Globus pallidus (tissue), 1 donor: ENCODE measurements at places on chromosomes 6 and 20.

GRCh38 chr6:170117111-170117972 is 173.5 kb downstream of the DLL1 start:
- no peak for DNase-seq

GRCh38 chr6:161649841-161650240 is 376.0 kb upstream of the AGPAT4 start:
- no peak for DNase-seq

- no peak for DNase-seq
Measured at GRCh38 chr6:130997061-130997753, 65.8 kb downstream of the EPB41L2 start.

GRCh38 chr6:164996838-164997237 is 312.6 kb downstream of the C6orf118 start:
- no peak for DNase-seq

DNA sequence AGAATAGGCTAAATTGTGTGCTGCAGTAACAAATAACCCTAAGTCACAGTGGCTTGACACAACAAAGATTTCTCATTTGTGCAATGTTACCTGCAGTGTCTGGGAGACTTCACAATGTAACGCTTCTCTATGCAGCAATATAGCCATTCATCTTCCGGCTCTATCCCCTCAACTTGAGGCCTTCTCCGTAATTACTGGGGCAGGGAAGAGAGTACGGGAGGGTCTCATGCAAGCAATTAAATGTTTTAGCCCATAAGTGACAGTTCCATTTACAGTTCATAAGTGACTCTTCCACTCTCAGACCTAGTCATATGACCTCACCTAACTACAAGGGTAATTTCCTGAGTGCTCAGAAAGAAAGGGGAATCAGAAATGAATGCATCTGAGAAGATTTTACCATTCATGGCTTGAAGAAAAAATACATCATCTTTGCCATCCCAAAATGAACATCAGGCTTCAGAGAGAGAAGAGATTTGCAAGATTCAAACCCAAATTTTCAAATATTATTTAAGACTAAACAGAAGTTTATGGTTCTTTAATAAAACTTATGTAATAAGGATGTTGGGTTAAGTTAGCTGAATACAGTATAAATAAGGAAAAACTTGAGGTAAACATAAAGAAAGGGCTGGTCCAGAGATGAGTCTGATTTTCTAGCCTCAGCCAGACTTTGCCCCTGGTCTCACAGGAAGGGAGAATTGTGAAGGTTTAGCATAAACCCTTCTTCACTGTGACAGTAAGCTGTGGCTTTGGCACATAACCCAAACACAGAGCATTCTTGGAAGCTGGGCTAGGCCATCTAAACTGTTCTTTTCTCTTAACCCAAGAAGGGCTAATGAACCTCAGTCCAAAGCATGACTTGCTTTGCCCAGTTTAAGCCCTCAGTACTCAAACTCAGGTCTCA is 13.3 kb downstream of the GPR6 start:
- DNase-seq: no peak

DNA sequence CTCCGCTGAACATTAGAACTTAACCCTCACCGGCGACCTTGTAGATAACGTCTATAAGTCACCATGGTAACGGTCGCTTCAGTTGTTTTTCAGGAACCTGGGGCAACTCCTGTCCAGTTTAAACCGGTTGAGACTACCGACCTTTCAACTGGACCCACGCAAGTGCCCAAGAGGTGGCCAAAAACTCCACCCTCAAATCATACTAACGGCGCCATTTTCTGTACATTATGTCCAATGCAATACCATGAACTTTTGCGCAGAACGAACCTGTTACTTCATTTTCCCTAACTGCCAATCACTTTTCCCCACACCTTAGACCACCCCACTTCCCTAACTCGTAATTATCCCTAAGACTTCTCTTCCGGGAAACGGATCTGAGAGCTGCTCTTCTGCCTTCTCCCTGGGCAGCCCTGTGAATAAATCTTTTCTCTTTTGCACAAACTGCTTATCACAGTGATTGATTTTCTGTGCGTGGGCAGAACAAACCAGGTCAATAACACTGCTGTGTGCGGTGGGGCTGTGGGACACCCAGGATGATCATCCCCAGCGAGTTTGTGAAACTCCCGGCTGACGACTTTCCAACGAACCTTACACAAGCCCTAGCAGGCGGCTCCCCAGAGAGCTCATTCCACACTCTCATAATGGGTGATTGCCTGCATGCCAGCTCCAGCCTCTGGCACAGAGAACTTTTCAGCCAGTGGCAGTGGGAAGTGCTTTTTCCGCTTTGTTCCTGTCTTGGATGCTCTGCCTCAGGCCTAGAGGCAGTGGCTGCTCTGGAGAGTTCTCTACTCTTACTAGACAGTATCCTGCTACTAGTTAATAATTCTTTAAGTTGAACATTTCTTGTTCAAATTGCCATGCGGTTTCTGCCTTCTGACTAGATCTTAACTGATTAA is 28.6 kb downstream of the GPX5 start:
- DNase-seq: no peak

DNA sequence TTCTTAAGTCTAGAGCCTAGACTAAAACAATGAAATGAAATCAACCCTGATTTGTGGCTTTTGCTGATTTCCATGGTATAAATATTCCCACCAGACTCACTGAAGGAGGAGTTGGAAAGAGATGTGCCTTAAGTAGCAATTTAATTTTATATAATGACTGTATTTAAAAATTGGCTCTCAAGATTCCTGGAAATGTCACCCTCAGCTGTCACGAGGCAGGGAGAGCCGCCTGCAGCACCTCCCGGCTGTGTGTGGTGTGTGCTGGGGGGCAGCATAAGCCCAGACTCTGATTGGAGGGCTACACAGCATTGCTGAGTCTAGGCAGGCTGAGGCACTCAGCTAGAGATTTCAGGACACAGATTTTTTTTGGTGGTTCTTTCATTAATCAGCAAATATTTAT is 40.6 kb upstream of the TMEM181 start:
- DNase-seq: no peak

DNA sequence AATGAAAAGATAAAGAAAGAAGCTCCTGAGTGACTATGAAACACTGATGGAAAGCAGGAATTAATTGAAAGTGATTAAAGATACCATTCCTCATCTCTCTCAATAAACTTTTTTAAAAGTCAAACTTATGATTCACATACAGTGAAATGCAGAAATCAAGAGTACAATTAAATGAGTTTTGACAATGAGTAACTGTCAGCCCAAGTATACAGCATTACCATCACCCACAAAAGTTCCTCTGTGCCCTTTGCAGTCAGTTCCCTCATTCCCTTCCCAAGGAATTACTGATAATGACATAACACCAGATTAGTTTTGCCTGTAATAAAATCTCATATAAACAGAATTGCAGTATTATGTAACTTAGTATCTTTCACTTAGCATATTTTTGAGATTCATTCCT is 44.5 kb downstream of the ATG5 start:
- DNase-seq: no peak

GRCh38 chr20:40632346-40632976 is 56.6 kb downstream of the MAFB start:
- no peak for DNase-seq

DNA sequence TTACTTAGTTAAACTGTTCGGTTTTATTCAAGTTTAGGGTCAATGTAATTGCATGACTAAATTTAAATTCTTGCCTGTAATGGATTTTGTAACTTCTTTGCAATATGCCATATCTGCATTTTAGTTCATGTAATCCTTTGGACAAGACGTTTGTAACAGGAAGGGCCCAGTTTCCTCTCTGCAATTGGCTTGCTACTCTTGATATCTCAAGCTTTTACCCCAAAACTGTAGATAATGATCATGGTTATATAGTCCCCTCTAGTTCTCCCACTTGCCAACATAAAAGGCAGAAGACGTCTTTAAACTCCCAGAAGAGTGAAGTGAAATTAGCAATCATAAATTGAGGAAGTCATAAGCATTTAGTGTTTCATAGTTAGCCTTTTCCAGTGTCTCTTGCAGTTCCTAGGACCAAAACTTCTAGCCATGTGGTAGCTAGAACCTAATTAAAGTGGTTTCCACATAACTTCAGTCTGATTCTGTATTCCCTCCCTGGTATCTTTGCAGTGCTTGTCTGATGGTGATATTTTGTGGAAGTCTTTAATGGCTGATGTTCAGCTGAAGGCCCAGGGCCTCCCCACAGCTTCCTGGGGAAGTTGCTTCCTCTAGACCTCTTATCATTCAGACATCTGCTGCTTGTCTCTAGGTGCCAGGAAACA is 117.8 kb upstream of the SUPT3H start:
- no peak for DNase-seq

- no peak for DNase-seq
Measured at GRCh38 chr6:44731485-44732095, 344.1 kb downstream of the CDC5L start.

DNA sequence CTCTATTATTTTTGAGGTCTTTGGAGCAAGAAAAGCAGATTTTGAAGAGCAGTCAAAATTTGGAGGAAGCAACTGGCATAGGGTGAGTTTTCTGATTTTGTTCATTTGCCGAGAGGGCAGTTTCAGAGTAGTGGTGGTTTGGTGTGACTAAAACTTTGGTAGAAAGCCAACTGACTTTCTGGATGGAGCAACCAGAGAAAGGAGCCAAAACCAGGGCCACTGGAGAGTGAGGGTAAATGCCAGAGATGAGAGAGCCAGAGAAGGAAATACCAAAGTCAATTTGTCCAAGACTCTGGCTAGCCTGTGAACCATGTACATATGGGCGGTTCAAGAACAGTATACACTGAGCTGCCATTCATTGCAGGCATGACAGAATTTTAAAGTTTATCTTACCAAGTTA is 40.5 kb upstream of the ZBTB24 start:
- no peak for DNase-seq

DNA sequence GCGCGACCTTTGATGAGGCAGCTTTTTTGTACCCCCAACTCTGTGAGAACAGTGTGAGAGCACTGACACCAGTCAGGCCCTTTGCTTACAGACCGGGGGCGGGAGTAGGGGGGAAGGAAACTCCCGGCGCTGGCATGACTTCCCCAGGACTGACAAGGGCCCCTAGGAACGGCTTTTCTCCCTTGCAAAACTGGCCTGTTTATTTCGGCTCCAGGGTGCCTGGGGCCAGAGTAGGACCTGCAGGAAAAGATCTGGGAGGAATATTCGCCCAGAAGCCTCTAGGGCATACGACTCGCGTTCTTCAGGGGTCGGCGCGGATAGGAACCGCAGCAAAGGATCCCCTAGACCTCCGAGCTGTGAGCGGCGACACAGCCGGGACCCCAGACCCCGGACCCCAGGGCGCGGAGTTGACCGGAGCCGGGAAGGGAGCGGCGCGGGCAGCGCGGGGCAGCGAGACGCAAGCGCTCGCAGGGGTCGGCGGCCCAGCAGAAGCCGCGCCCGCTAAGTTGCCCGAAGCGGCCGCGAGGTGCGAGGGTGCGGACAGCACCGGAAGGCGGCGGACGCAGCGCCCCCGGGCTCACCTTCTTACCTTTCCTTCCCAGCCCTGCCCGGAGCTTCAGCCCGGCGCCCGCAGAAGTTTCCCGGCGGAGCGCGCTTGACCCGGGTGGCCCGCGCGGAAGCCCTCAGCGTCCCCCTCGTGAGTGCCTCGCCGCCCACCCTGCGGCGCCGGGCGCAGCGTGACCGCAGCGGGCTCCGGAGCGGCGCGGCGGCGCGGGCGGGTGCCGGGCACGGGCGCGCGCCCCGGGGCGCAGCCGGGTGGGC is at the start of gene POPDC3:
Gene POPDC3 (minus strand): TSS at position 771 of the 822 bp plus-strand sequence. CDS start 18,105 bp downstream, outside the sequence.
- DNase-seq: peak; percentile 62

- no peak for DNase-seq
Measured at GRCh38 chr6:20024978-20025377, 187.3 kb downstream of the MBOAT1 start.

- no peak for DNase-seq
Measured at GRCh38 chr6:121612927-121613326, 177.5 kb downstream of the GJA1 start.

GRCh38 chr6:144178323-144178722 is 28.0 kb downstream of the STX11 start:
- DNase-seq: no peak

DNA sequence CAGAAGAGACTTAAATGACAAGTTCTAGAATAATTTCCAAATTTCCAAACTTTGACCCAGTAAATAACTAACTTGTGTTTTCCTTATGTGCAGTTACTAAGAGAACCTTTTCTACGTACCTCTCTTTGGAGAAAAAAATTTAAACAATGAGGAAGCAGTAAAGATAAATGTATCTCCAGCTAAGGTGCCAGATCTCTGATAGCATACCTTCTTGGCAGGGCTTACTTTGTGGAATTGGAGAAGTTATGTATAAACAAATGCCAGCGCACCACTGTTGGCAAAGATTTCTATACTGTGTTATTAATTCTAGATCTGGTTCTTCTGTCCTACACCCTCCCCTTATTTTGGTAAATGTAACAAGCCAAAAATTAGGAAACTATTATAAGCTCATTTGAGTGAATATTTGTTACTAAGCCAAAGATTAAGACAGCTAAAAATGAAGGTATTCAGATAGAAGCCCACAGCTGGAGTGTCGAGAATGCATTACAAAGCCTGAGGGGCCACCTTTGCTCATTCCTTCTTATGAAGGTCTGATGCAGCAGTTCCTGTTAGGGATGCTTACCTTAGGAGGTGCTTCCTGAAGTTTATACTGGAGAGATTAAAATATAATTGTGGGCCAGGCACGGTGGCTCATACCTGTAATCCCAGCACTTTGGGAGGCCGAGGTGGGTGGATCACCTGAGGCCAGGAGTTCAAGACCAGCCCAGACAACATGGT is 373.1 kb upstream of the SOX4 start:
- DNase-seq: no peak

- DNase-seq: no peak
Measured at GRCh38 chr20:61185181-61185580, 66.9 kb upstream of the CDH4 start.

- no peak for DNase-seq
Measured at GRCh38 chr6:130223508-130223907, 757 bp upstream of the SAMD3 start.

- no peak for DNase-seq
Measured at GRCh38 chr20:58835231-58835630, 15.5 kb downstream of the GNAS-AS1 start.

DNA sequence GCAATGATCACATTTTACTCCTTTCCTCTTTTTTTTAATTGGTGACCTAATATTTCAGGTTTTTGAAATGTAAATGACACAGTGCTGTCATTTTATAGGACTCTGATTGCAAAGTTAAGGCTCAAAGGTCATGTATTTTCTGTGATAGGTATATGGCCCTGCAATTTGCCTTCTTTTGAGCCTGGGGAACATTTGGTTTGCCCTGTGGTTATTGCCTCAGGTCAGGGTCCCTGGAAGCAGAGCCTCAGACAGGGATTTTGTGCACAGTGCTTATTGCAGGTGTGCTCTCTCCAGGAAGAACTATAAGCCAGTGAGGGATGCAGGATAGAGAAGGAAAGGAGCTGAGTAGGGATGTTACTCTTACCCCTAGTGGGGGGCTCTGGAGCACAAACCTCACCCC is 229.3 kb upstream of the ECI2 start:
- DNase-seq: no peak

GRCh38 chr6:90803956-90804355 is 217.1 kb upstream of the MAP3K7 start:
- no peak for DNase-seq
